ENCODE measurements at places on chromosomes 1 and 21.
A peak's percentile ranks its signal among the peaks of the same experiment; 100 is the strongest.

DNA sequence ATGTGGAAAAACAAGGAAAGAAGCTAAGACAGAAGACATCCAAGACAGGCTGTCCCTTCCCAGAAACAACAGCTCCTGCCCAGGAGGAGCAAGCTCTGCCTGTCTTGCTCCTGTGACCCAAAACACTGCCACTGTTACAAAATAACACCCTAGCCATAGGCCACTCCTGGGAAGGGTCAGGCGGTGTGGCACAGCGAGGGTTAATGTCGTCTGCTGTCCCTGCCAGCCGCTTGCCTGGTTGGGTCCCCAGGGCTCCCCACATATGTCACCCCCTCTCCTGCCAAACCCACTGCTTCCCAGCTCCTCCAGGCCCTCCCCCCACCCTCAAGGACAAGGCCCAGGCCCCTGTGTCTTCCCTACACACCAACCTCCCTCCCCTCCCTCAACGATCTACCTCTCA is 3.9 kb upstream of the NHLH1 start:
- DNase-seq, result no peak

DNA sequence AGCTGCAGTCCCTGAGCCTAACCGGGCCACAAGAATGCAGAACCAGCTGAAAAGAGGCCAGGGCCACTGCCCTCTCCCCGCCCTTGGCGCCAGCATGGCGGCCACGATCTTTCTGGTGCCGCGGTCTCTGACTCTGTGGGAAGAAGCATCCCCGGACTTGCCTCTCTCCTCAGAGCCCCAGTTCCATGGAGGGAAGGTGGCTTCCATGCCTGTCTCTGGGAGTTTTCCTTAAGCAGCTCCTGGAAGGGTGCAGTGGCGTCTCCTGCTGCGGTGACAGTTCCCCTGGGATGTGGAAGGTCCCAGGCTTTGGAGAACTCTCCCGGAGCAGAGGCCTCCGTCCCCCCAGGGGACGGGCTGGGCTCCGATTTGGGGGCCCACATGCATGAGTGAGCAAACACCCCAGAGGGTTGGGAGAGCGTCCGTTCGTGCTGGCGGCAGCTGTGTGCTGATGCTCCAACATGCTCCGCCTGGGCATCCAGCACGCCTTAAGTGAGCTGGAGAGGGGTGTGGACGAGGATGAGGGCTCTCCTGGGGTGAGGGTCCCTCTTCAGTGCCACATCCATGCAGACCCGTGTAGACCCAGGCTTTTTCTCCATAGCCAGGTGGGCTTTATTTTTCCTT is 109.8 kb upstream of the COL6A1 start:
- no peak for DNase-seq

- DNase-seq, result no peak
Observed at GRCh38 chr1:99691175-99691574, 45.3 kb downstream of the PALMD start.

GRCh38 chr21:38159355-38159754 is 97.4 kb upstream of the KCNJ15 start:
- DNase-seq, result peak; percentile 42

- DNase-seq, result no peak
Observed at GRCh38 chr1:31923901-31924535, 14.2 kb downstream of the PTP4A2 start.

DNA sequence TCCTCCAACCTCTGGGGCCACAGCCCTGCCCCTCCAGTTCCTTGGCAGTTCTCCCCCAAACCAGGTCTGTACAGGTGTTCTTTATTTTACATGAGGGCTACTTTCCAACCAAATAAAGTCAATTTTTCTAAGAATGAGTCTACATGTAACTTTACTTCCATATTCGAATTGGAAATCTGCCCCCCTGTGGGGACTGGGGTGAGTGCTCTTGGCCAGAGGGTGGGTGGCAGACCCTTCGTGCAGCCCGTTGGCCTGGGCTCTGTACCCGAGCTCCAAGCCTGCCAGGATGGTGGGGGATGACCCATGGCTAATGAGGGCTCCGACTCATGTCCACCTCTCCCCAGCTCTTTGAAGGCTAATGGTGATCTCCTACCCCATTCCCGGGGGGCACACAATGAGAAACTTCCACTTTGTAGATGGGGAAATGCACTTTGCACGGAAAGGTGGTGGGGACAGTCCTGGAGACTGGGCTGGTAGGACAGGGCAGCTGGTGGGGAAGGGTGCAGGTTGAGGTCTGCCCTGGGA is 589 bp upstream of the CATSPER4 start:
- no peak for DNase-seq

DNA sequence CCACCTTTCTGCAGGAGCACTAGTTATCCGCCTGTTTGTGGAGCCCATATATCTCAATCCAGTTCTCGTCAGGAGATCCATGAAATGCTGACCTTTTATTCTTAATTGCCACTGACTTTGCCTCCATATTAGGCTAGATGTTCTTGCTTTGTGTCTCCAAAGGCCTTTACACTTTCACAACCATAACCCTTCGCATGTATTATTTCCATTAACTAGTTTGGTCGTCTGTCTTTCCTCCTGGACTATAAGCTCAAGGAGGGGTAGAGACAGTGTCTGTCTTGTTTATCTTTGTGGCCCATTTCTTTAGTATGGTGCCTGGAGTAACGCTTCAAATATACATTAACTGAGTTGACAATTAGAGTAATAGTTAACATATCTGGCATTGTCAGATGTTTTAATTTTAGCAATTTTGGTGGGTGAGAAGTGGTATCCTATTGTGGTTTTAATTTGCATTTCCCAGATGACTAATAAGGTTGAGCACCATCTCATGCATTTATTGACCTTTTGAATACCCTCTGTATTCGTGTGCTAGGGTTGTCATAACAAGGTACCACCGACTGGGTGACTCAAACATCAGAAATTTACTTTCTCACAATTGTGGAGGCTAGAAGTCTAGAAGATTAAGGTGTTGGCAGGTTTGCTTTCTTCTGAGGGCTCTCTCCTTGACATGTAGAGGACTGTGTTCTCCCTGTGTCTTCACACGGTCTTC is 21.7 kb upstream of the IL12RB2 start:
- DNase-seq, result no peak
